NCI-H2171 (cell line): ENCODE measurements at places on chromosomes 11 and 22.

- no peak for DNase-seq
These were observed 60.0 kb downstream of the MED15 start for GRCh38 chr22:20567371-20567847.

DNA sequence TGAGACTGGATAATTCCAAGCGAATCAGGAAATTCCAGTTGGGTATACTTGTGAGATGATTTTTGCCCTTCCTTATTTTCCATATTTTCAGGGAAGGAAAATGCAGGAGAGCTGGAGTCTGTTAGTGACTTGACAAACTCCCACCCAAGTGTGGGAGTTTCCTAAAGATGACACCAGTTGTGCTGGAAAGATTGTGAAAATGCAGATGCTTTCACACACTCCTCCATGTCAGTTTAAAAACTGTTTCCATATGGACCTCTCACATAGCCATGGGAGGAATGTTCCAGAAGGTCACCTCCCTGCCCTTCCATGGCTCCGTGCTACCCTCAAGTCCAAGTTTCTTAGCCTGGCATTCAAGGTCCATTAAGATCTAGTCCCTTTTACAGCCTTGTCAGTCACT, 350.7 kb upstream of the NARS2 start:
- no peak for DNase-seq

GRCh38 chr11:36390963-36391471, 94.9 kb downstream of the PRR5L start:
- no peak for DNase-seq

DNA sequence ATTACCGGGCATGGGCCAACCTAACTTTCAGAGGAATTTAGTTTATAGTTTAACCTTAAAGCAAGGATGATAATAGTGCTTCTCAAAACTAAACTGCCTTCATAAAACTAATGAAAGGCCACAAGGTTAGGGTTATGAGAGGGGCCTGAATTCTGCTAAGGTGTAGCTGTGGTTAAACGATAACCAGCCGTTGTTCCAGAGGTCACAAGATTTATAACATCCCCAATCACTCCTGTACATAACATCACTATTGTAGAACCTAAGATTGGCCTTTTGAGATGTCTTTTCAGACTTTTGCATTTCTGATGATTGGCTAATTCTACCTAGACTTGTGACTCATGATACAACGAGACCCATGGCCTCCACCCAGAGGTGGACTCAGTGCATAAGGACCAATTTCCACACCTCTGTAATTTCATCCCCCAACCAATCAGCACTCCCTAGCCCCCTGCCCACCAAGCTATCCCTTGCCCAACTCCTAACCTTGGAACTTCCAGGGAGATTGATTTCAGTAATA, 69.8 kb downstream of the ADAMTS15 start:
- DNase-seq, result no peak

DNA sequence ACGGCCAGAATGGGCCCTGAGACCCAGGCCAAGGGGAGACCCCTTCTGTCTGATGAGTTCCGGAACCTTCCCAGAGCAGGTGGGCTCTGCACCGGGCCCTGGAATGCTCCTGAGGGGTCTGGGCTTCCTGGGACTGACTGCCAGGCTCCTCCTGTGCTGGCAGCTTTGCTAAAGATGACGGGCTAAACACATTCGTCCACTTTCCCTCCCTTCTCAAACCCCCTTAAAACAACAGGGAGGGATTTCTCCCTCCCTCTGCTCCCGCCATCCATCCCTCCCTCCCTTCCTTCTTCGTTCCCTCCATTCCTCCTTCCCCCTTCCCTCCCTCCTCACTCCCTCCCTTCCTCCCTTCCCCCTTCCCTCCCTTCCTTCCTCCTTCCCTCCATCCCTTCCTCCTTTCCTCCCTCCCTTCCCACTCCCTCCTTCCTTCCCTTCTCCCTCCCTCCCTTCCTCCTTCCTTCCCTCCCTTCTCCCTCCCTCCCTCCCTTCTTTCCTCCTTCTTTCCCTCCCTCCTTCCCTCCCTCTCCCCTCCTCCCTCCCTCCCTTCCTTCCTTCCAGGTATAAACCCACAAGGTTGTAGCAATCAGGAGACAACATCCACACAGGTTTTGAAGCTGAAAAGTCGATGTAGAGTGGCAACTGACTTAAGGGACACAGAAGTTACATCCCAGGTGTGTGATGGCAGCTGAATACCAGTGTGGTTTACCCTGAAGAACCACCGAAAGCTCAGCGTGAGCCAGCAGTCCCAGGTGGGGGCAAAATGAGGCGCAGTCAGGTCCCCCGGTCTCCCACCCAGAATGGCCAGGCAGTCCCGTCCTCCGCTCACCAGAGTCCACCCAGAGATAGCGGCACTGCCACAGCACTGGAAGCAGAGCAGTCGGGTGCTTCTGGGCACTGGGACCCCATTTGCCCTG, 18.8 kb upstream of the MGAT3 start:
- no peak for DNase-seq

DNA sequence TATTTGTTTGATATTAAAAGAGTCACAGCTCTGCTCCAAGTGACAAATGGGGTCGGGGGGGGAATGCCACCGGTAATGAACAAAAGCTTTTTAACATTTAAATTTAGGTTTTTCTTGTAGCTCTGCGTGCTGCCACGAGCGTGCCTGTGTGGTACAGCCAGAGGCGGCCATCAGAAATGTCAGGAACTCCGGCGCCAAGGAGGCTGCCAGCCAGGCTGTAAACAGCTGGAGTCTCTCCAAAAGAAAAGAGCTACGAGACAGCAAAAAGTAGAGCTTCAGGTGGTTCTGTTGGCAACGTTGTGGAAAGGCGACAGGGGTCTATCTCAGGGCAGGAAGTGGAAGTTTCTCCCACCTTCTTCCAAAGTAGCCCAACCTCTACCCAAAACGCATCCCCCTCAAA, 532.8 kb downstream of the OPCML start:
- DNase-seq, result no peak

GRCh38 chr22:50564289-50564688, 1.6 kb upstream of the SYCE3 start:
- no peak for DNase-seq

DNA sequence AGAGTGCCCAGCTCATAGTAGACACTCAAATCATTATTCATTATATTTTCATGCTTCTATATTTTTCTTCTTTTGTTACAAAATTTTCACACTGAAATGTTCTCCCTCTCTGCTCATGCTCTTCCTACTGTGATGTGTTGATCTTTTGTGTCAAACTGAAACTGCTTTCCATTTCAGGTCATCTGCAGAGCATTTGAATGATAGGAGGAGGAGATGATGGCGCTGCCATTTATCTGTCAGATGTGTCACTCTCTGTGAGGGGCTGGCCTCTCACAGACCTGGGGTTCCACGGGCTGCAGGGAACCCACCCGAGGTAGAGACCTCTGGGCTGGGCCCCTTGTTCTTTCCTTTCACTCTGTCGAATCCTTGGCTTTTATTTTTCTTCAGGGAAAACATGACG, 41.1 kb downstream of the OR10A6 start:
- DNase-seq, result no peak

DNA sequence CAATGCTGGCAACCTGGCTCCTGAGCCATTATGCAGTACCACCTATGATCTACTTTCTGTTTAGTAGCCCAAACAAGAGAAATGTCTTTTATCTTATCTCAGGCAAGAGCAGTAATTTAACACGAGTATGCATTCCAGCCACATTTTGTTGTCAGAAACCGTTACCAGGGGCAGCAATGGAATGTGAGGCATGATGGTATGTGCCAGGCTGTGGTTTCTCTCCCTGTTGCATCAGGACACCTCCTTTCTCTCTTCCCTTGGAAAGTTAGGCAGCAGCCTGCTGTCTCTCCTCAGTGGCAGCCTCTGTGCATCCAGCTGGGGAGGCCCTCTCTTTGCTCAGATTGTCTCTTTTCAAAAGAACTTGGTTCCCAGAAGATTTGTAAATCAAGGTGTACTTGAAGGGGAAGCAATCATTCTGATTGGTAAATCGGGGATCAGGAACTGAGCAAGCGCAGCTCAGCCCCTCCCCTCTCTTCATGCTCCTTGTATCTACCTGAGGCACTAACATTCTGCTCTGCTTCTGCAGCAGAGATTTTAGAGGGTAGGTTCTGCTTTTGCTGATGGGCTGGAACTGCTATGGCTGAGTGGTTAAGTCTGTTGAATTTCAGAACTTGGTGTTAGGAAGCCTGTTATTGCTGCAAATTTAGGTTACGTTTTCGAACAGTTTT, 229.2 kb downstream of the ADAMTS15 start:
- no peak for DNase-seq

GRCh38 chr11:43418197-43418596, 59.5 kb downstream of the TTC17 start:
- no peak for DNase-seq

DNA sequence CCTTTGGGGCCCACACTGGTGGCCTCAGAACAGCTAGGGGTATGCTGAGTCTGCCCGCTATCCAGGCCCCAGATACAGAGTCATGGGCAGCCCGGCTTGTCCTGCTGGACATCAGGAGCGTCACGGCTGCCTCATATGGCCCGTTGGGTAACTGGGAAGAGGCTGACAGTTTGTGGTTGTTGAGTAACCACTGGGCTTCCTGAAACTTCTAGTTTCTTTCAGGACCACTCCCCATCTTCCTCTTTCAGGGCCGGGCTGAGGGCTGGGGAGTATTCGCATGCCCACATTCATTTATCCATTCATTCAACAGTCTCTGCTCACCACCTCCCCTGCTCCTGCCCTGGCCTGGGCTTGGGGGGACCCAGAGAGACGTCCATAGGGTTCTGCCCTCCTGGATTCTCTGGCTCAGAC, 13.4 kb upstream of the P2RY2 start:
- DNase-seq, result no peak

GRCh38 chr11:68341557-68342458, 29.4 kb downstream of the LRP5 start:
- no peak for DNase-seq

- no peak for DNase-seq
These were observed 24.0 kb downstream of the MIAT start for GRCh38 chr22:26681395-26681821.

GRCh38 chr11:45166604-45166897, 20.1 kb downstream of the PRDM11 start:
- DNase-seq, result no peak

- peak; percentile 20 for DNase-seq
These were observed 14.1 kb downstream of the MIAT start for GRCh38 chr22:26671317-26672059.

GRCh38 chr11:102469196-102469821, 16.7 kb upstream of the TMEM123 start:
- no peak for DNase-seq

DNA sequence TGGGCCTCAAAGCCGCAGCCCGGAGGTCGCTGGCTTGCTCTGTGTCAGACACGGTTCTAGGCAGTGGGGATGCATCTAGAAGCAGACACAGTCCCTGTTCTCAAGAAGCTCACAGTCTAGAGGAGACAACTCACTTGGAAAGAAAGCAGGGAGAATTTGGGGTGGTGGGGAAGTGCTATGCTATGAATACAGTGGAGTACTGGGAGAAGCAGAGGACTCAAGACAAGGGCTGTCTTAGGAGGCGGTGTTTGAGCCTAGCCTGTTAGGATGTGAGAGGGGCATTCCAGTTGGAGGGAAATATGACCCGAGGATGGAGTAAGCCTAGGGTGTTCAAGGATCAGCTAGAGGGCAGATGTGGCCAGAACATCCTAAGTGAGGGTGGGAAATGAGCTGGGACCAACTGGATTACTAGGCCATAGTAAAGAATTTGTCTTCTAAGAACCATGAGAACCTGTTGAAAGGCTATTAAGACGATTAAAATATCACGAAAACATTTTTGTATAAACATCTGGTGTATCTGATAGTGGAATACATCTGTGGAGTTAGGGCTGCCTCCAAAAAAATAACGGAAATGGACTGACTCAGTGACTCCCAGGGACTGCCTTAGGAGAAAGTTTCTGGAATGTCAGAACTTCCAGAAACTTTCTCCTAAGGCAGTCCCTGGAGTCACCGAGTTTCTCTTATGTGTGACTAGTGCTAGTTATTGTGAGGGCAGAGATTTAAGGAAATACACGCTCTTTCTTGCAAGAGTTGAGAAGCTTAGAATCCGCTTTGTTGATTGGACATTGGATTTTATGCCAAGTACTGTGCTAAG, 1.1 kb upstream of the PITPNB start:
- DNase-seq, result peak; percentile 17

DNA sequence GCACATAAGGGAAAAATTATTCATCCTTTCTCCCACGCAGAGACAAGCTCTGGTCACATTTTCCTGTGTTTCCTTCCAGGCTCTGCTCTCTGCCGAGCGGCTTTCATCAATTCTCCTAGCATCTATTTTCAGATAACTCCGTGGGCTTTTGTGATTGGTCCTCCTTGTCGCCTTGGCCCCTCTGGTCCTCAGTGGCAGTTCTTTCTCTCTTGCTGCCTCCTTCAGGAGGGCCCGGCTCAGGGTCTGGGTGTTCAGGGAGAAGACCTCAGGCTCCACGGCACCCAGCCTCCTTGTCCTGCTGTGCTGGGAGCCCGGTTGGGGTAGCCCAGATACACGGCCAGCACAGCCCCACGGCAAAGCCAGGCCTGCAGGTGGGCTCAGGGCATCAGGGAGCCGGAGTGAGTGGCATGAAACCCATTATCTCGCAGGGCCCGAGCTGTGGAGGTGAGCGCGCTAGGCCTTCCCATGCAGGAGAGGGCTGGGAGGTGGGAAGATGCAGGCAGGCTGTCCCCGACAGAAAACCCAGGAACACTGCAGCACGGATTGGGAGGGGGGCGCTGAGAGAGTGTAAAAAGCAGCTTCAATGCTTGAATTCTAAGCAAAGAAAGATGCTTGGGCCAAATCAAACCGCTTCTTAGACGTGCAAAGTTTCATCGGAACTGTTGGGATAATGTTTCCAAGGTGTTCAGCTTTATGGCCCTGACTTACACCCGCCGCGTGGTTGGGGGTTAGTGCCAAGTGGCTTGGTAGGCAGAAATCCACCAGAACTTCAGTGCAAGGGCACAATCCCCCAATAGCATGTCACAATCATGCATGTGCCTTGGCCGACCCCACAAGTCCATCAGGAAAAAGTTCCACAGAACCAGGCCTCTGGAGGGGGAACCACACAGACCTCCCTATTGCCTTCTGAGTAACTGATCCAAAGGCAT, 81.9 kb upstream of the WNT7B start:
- no peak for DNase-seq

- DNase-seq, result no peak
These were observed 9.4 kb upstream of the SF1 start for GRCh38 chr11:64787526-64788320.

- DNase-seq, result peak; percentile 95
These were observed 62.7 kb downstream of the STK33 start for GRCh38 chr11:8531312-8531711.

GRCh38 chr11:68363776-68364175, 51.4 kb downstream of the LRP5 start:
- DNase-seq, result no peak

DNA sequence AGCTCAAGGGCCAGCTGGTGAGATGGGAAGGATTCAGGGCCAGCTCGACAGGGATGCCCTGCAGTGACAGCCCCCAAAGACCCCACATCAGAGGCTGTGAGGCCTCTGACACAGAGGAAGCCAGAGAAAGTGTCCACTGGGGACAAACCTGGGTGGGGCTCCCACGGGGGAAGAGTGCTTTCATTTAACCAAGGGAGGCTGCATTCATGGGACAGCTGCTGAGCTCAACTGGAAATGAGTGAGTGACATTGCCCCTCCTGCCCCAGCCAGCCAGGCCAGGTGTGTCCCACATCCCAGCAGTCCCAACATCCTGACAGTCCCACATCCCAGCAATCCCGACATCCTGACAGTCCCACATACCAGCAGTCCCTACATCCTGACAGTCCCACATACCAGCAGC, 61.0 kb downstream of the DHCR7 start:
- no peak for DNase-seq

- no peak for DNase-seq
These were observed 3.9 kb downstream of the FRMD8 start for GRCh38 chr11:65390099-65390941.
